ENCODE measurements at places on chromosomes 12 and 14.

GRCh38 chr12:49853671-49854070, 10.8 kb upstream of the BCDIN3D start:
- DNase-seq, result no peak

DNA sequence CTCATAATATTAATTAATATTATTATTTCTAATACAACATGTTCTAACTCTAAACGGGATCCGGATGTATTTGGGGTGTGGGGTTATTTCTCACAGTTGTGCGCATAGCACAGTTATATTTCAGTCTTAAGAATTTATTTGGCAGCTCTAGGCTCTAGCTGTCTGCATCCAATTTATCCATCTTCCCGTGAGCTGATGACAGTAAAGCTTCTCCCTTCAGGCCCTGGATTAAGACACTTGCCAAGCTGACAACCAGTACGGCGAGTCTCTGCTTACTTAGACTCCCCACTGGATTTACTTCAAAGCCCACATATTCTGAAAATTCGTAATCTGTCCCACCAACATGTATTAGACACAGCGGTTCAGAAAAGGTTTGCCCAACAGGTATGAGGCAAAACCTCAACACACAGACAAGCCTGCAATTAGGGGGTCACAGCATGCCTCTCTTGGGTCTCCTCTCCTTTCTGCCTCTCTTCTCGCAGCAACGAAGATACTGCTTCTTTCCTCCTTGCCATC, 232.9 kb upstream of the TMTC1 start:
- DNase-seq, result no peak

DNA sequence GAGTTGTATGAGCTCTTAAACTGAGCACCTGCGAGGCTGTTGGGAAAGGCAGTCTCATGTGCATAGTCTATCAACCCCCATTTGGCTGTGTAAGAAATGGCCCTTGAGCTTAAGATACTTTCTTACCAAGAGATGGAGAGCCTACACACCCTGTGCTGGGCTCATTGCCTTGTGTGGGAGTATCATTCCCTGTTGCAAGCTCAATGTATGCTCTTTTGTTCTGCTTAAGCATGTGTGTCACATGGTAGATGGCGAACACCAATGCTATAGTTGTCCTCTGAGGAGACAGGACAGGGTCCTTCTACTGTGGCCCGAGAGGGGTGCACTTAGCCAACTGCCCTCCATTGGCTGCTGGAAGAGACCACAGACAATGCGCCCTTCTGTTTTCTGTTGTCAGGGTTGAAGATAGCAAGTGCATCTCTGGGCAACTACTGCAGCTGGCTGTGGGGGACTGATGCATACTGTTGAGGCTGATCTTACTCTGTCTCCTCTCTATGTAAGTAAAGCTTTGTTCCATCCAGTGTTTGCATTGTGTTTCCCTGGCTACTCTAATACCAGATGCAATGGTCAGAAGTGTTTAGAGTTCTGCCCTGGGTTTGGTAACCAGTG, 79.5 kb downstream of the PTPRB start:
- DNase-seq, result no peak

DNA sequence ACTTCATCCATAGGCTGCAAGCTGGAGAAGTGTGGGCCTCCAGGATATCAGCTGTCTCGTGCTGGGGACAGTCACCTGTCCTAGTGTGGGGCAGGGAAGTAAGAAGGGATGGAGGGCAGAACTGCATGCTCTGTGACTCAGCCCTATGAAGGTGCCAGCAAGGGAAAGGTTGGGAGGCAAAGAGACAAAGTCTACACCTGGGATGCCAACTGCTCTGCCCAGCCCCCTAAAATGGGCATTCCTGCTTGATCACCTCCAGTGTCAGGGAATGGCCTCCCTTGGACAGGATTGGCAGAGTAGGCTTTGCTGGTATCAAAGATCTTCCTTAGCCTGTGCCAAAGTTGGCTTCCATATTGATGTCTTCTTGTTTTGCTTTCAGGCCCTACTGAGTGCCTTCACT, 335.0 kb downstream of the BCL11B start:
- DNase-seq, result no peak

DNA sequence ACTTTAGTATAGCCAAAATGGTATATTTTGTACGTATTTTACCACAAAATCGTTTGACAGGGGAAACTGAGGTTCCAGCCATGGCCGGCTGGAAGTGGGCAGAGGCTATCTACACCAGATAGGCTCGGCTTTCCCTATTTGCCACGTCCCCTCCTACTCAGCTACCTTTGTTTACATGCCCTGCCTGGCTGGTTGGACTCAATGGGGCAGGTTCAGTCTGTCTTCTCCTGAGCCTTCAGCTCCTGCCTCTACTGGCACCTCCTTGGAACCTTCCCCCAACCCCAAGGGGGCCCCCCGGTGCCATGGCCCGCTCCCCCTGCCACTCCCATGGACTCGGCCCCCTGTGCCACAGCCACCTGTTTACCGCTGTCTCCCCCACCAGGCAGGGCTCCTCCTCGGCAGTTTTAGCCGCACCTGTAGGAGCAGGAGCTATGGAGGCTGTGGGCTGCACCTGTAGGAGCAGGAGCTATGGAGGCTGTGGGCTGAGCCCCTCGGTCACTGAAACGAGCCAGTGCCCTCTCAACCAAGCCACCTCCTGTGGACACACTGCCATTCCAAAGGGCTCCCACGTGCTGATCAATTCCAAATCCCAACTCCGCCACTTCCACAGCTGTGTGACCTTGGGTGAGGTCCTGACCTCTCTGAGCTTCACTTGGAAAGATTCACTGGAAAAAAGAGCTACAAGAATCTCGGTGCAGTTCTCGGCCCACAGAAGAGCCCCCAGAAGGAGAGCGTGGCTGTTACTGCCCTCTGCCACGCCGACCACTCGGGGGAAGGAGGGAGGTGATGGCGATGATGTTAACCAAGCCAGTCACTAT, 62.2 kb downstream of the NCOR2 start:
- no peak for DNase-seq

GRCh38 chr12:27226407-27226929, 17.6 kb upstream of the STK38L start:
- DNase-seq, result no peak

DNA sequence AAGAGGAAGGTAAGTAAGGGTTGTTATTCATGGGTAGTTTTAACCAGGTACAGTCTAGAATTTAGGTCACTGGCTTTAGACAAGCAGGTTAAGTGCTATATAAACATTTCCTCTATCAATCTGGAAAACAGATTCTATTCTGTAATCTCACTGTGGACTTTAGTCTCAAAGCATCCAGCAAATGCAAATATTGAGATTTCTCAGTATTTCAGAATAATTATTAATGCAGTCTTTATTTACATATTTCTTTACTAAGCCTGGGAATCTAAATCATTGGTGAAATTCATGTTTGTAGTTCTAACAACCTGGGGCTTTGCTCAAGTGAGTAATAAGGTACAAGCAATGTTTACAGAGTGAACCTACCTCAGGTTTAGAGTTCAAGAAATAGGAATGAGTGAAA, 61.9 kb downstream of the SLC41A2 start:
- no peak for DNase-seq

- no peak for DNase-seq
Measured at GRCh38 chr14:94138251-94138650, 8.8 kb upstream of the IFI27L2 start.

DNA sequence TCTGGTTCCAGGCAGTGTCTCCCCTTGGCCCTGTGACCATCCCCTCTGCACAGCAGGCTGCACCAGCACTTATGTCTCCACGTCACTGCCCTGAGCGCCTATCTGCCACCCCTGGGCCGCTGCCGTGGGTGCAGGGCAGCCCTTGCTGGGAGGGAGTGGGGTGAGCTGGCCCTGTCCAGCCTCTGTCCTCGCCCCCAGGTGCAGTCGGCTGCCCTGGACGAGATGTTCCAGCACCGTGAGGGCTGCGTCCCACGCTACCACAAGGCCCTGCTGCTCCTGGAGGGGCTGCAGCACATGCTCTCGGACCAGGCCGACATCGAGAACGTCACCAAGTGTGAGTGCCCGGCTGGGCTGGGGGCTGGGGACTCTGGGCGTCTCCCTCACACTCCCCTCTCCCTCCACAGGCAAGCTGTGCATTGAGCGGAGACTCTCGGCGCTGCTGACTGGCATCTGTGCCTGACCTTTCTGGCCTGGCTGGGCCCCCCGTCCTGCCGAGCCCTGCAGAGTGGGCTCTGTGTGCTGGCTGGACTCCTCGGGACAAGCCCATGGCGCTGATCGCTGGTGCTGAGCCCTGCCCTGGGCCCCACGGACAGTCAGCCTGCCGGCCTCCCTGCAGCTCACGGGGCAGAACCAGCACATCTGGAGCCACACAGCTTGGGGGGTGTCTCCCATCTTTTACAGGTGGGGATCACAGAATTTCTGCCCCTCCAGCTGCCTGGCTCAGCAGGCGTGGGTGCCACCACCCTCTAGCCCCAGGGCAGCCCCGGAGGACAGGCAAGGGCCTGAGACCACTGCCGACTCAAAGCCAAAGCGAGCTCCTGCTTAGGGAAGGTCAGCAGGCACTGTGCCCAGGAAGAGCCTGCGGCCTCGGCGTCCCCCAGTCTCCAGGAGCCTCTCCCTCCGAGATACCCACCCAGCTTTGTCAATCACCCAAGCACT, 7.9 kb upstream of the PUS1 start:
- no peak for DNase-seq

GRCh38 chr12:87847147-87847546, 182.1 kb downstream of the C12orf50 start:
- no peak for DNase-seq

GRCh38 chr12:13591059-13591458, 390.3 kb downstream of the GRIN2B start:
- no peak for DNase-seq

GRCh38 chr12:92156704-92157395, 11.2 kb upstream of the BTG1 start:
- no peak for DNase-seq

DNA sequence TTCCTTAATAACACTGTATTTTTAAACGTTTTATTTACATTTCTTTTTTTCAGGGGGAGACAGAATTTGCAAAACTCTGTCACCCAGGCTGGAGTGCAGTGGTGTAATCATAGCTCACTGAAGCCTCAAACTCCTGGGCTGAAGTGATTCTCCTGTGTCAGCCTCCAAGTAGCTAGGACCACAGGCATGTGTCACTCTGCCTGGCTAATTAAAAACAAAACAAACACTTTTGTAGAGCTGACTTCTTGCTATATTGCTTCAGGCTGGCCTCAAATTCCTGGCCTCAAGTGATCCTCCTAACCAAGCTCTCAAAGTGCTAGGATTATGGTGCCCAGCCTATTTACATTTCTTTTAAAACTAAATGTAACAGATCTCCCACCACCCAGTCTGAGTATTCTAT, 12.7 kb downstream of the CPSF6 start:
- DNase-seq, result no peak
